ENCODE measurements at places on chromosomes 1 and 21.

- no peak for DNase-seq
These were observed 35.6 kb downstream of the CAMSAP2 start for GRCh38 chr1:200774311-200774710.

GRCh38 chr1:55279627-55280026, 64.5 kb upstream of the USP24 start:
- no peak for DNase-seq

- no peak for DNase-seq
These were observed 21.5 kb downstream of the EPHB2 start for GRCh38 chr1:22731924-22732720.

- DNase-seq = peak; percentile 80
These were observed 38.4 kb downstream of the TAS1R2 start for GRCh38 chr1:18820791-18821641.

GRCh38 chr1:232555494-232556210, 74.3 kb downstream of the SIPA1L2 start:
- DNase-seq = no peak

DNA sequence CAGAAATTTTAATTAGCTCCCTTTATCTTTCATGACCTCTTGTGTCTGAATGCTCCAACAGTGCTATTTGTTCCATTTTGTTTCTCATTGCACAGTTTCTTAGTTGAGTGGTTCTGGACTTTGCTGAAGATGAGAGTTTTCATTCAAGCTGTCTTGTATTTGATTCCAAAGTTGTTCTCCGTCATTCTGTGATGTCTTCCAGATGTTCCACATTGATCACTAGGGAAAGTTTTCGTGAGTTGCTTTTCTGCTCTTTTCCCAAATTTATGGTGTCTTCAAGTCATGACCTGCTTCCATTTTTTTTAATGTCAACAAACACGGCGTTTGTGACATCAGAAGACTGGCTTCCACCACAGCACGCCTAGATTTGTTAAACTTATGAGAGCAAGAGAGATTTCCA, 575.5 kb downstream of the MRPL39 start:
- no peak for DNase-seq

DNA sequence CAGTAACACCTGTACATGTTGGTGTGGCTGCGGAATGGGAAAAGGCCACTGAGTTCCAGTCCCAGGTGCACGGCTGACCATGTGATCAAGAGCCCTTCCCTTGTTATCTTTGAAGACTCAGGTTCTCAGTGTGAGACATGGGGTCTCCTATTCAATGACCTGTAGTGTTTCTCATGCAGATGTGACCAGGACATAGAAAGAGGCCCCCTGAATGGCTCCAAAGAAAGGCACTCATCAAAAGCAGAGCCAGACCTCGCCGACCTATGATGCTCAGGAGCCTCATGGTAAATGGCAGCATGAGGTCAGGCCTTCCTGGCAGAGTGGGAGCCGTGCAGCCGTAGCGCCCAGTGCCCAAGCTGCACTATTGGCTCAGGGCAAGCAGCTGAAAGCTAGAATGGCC, 42.3 kb upstream of the HAO2 start:
- no peak for DNase-seq

DNA sequence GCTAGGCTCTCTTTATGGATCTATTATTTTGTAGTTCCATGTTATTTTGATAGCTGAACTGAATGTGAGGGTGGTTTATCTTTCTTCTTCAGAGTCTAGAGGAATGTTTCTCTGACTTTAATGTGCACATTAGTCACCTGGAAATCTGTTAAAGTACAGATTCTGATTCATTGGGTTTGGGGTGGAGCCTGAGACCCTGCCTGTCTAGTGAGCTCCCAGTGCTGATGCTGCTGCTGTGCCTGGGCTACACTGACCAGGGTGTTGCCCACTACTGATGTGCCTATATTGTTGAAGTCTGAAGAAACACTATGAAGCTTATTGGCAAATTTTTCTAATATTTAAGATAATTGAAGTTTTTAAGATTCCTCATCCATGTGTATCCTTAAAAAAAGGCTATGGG, 35.9 kb downstream of the CD46 start:
- peak; percentile 53 for DNase-seq

DNA sequence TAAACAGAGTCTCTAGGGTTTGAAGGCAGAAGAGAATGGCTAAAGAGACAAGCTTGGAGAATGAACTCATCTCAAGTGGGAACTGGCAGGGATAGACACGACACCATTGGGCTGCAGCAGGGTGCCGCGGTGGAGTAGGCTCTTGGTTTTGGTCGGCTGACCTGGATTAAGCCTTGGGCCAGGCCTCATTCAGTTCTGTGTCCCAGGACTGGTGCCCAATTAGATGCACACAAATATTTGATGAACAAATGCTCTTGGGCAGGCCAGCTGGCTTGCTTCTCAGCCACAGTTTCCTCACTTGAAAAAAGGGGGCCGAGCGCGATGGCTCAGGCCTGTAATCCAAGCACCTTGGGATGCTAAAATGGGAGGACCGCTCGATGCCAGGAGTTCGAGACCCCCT, 53.4 kb upstream of the CITED4 start:
- DNase-seq = no peak

GRCh38 chr1:212987702-212988322, 27.9 kb downstream of the ANGEL2 start:
- peak; percentile 36 for DNase-seq

DNA sequence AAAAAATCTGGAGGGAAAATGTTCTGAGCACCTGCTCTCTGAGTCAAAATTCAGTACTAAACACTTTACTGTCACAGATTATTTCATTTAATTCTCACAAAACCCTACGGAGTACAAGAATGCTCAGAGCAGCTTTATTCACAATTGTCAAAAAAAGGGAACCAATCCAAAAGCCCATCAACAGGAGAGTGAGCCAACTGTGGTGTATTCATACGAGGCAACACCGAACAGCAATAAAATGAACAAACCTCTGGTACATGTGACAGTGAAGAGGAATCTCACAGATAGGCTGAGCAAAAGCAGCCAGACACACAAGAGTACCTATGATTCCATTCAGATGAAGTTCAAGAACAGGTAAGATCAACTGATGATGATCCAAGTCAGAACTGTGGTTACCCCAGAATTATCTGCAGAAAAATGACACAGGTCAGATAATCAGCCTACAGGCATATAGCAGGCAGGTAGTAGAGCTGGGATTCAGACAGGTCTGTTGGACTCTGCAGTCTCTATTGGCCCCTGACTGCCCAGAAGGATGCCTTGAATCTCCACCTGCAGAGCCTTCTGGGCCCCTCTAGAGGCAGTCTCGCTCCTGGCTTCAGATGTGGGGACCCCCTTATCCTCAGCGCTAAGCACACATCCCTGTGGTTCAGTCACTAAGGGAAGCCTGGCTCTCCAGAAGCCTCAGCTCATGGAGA, 19.2 kb downstream of the SLC9A1 start:
- no peak for DNase-seq

- no peak for DNase-seq
These were observed 19.5 kb upstream of the SH2D2A start for GRCh38 chr1:156836041-156836654.

- peak; percentile 9 for DNase-seq
These were observed 14.0 kb downstream of the PRR9 start for GRCh38 chr1:153231363-153231762.

DNA sequence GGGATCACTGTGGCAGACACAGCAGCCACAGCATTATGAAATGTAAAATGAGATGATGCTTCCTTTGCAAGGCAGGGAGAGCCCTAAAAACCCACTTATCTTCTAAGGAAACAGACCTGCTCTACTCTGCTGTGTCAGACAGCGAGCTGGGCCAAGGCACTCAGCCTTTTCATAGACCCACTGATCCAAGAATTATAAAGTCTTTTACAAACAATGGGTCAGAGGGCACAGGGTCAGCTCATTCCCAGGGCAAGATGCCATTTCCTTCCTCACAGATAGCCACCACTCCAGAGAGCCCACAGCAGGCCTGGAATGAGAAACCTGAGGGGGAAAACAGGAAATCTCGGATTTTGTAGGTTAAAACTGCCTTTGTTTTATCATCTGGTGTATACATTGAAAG, 42.9 kb downstream of the CASQ2 start:
- no peak for DNase-seq

DNA sequence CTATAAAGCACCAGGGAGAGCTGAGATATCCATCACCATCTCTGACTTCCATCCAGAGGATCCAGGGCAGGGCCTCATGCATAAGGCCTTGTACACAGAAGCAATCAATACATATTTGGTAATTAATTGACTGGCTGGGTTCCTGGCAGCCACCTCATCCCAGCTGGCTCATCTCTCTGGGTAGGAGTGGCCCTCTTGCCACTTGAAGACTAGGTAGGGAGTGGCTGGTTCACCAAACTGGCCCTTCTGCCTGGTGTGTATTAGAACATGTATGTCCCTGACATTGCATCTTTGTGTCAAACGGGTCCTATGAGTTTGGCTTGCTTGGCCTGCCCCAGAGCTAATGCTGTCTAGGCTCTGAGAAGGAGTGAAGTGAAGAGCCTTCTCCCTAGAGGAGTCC, 11.8 kb downstream of the NUAK2 start:
- DNase-seq = no peak

DNA sequence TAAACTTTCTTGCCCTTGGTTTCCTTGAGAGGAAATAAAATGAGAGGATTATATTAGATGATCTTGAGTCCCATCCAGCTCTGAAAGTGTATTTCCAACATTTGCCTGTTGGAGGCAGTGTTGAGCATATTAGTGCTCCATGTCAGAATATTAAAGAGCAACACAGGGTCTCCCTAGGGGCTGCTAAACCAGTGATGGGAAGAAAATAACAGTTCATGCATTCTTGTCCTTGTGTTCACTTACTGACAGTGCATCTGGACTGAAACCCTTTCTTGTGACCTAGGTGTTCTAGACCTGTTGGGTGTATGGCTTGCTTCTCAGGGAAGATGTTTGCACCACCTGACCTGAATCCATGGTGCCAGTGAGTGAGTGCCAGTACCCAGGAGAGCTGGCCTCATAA, 124.7 kb upstream of the KIAA0040 start:
- DNase-seq = no peak

DNA sequence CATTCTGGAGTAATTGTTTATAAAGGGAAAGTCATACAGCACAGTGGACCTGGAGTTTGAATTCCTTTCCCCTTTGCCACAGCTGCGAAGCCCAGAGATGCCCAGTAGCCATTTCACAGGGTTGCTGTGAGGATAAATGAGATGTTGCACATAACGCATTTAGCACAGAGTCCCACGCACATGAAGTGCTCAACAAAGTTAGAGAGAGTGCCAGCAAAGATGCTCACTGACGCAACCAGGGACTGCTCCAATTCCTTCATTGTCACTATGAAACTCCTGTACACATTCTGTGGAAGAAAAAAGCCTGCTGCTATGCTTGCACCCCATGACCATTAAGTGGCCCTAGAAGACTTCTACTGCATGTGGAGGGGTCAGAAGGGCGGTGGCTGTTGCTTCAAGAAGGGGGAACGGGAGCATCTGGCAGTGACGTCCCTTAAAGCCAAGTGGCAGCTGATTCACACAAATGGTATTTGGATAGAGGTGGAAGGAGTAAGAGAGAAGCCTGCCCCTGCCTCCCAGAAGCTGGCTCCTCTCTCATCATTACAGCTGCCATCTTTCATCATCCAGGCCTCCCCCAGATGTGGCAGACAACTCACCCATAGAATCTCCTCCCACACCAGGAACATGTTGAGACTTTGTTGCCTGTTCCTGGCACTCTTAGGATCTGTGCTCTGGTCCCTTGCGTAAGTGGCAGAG, 26.5 kb upstream of the VAV3 start:
- peak; percentile 13 for DNase-seq

DNA sequence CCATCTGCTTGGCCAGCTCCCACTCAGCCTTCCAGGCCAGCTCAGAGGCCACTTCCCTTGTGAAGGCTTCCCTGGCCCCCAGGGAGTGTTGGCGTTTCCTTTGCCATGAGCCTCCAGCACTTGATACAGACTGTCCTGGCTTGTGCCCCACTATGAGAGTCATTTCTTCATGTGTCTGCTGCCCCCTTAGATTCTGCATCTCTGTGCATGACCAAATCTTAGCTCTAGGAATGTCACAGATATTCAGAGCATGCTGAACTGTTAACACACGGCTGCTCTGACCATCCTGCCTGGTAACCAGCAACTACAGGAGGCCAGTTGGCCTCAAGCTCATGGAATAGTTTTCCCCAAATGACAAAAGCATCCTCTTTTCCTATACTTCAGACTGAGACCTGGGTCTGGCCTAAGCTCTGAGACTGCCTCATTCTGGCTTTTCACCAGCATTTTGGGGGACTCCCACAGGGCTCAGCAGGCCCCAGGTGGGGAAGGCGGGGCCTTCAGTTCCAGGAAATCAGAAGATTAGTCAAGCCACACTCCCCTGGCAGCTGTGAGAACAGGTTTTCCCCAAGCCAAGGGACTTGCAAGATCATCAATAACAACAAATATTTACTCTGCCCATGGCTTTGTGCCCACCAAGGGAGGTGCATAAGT, 182.6 kb upstream of the EDN2 start:
- DNase-seq = no peak

- no peak for DNase-seq
These were observed 86.3 kb upstream of the ARTN start for GRCh38 chr1:43847290-43847689.
